Activated CD4-positive, CD25-positive, alpha-beta regulatory T cell treated with anti-CD3 and anti-CD28 coated beads, Interleukin-2, amount 50 U/mL, for 24 hours (primary cell): ENCODE measurements at places on chromosomes 5 and 9.

DNA sequence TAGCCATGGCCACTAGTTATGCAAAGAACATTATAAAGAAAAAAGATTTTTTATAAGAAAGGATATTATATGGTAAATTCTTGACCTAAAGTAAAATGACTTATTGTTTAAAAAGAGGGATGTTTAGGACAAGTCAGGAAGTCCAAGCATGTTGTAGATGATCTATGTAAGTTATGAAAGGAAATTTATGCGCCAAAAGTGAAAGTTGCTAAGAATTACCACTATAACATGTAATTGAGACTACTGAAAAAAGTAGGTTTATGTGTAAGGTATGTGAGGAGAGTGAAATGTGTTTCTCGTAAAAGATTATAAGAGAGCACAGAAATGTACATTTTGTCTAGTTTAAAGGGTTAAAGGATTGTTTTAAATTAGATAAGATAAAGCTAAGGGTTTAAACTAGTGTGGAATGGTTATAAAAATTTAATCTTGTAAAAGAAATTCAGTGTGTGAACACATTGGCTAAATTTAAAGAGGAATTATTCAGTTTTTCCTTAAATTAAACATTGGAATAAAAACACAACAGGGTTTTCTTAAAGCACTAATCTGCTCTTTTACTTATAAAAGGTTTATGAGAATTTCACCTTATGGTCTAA lies 1100.4 kb upstream of the EDIL3 start:
- ATAC-seq, result no peak

DNA sequence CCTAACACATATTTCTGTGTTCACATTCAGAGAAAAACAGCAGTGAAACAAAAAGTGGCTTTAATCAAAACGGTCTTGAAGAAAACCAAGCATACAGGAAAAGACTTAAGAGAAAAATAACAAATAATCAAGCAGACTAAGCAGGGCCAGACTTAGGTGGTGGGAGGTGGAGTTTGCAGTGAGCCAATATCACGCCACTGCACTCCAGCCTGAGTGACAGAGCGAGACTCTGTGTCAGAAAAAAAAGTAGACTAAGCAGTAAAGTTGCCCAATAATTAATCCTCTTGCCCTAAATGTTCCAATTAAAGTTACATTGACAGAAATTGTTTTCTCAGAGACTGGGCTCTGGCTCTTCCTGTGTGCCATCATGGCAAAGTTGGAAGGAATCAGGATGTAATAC lies 26.6 kb upstream of the GLDC start:
- no peak for ATAC-seq

DNA sequence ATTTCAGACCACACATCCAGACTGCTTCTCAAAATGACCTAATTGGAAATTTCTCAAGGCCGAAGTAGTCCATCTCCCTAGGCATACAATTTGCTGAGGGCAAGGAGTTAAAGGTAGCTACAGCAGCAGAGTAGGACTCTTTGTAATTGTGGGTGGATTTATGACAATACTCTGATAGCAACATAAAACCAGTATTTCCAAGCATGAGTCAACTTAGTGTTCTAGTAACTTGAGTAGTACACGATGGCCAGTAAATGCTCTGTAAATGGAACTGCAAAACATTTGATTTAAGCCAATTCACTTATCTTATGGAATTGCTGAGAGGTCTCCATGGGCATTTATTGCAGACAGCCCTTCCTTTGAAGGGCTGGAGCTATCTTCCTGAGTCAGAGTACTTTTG lies 352.2 kb downstream of the PLK2 start:
- ATAC-seq, result no peak

DNA sequence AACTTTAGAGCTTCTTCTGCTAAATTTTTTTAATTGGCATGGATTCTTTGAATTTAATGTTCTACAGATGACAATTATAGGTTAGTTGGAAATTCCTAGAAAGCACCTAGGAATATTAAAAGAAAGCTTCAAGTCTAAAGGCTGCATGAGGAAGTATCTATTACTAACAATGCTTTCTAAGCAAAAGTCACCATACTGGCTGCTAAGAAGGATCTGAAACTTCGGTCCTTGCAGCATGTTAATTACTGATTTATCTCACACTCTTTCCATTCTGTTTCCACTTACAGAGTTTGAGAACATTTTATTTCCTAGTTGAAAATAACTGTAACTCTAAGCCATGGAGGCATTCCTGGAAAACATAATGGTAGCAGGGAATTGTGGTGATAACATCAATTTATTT lies 8.4 kb downstream of the SEMA6A start:
- ATAC-seq, result no peak

DNA sequence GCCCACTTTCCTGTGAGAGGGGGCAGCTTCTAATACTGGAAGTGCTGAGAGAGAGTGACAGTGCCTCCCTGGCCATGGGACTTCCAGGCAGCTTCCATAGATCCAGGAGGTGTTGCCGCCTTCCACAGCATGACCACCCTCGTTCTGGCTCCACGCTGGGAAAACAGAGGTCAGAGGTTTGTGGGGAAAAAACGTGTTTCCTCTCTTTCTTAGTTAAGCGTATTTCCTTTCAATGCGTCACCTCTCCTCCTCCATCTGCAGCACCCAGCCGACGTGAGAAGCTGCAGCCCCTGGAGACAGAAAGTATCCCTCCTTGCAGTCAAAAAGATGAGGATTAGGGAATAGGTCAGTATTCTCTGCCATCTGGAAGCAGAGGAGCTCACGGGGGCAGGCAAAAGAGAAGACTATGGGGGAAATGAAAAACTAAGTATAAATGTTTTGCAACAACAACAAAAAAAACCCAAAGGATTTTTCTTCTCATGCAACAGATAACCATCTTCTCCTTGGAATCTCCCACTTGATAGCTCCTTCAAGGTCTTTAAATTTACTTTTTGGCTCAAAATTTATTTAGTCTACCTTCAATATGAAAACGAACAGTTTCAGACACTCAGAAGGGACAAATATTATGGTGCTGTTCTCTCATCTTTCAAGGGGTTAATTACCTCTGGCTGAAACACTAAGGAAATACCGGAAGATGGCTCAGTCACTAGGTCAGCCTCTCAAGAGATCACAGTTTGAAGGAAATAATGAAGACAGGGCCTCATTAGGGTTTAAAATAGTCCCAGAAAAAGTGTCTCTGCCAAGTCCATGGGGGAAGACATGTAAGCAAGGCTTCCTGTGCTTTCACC lies 38.0 kb downstream of the MTMR12 start:
- ATAC-seq, result no peak

DNA sequence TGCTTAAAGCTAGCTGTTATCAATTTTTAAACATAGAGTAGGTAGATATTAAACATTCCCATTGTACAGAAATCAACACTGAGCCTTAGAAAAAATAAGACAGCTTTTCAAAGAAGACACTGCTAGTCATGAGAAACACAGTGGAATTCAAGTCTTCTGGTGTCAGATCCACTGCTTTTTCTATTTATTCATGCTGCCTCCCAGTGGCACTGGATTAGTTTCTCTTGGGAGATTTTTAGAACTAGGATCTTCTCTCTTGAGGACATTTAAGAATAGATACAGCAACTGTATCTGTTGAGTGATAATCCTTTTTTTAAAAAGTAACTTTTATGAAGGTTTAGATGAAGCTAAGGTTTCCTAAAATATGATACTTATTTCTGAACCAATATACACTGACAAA lies 1635.4 kb upstream of the C9orf72 start:
- no peak for ATAC-seq

DNA sequence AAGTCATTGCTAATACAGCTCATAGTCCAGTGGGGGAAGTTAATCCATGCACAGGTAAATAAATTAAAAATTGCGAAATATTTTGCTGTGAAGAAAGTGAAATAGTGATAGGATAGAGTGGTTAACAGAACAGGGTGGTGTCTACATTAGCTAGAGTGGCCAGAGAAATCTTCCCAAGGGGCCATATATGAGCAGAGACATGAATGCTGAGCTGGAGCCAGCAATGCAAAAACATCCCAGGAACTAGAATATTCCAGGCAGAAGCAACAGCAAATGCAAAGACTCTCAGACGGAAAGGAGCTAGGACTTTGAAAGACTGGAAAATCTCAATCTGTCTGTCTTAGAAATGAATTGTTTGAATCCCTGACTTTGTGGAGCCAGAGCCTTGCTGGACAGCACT lies 1221.6 kb downstream of the MAT2B start:
- no peak for ATAC-seq

DNA sequence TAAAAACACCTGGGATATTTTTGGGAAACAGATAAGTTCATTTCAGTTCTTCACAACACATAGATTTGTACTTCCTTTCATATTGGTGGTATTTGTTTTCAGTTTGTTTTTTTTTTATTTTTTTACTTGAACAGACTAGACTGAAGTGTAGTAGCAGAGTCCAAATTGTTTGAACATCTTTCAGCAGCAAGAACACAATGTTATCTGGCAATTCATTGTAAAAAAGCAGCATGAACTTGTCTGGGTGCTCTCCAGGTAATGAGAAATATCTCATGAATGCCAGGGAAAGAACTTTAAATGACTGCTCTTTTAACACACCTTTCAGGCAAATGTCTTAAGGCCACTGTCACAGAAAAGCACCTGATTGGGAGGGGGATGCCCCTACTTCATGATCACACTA lies 113.4 kb downstream of the ARL15 start:
- no peak for ATAC-seq

DNA sequence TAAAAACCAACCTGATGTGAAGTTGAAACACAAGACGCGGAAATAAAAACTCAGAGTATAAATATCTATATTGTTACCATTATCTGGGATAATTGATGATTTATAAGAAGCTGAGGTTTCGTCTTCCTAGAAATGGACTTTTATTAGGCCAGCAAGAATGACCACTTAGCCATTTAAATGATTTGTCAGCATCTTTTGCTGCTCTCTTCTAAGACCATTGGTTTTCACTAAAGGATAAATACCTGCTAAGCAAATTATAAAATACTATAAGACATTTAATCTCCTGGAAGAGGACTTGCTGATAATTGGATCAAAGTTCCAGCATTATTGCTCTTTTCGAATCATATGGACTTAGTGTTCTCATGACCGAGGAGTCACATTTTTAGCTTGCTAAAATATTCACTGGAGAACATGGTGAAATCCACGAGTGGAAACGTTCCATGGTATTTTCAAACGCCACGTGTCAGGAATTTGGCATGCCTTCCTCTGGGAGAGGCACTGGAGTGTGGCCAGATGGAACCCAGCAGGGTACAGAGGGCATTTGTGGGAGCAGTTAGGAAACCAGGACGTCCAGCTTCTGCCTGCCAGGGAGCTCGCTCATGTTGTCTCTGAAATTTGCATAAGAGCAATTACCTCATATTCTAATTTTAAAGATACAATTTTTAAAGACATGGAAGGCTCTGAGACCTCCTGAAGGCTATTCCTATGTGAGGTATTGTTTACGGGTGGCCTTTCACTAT lies 43.1 kb downstream of the TNFAIP8 start:
- ATAC-seq, result no peak

DNA sequence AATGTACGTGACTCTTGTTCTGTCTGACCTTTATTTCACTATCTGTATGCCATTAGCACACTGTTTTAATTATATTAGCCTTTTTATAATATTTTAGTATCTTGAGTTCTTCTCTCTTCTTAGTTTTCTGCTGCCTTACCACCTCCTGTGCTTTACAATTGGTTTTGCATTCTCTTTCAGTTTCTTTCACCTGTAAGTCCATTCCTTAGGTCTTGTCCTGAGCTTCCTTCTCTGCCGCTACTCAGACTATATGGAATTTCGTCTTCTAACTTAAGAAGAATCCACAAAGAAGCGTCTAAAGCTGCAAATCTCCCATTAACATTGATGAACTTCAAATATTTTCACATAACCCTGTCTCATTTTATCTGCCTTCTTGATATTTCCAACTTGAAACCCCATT lies 642.9 kb downstream of the MAT2B start:
- ATAC-seq, result no peak

DNA sequence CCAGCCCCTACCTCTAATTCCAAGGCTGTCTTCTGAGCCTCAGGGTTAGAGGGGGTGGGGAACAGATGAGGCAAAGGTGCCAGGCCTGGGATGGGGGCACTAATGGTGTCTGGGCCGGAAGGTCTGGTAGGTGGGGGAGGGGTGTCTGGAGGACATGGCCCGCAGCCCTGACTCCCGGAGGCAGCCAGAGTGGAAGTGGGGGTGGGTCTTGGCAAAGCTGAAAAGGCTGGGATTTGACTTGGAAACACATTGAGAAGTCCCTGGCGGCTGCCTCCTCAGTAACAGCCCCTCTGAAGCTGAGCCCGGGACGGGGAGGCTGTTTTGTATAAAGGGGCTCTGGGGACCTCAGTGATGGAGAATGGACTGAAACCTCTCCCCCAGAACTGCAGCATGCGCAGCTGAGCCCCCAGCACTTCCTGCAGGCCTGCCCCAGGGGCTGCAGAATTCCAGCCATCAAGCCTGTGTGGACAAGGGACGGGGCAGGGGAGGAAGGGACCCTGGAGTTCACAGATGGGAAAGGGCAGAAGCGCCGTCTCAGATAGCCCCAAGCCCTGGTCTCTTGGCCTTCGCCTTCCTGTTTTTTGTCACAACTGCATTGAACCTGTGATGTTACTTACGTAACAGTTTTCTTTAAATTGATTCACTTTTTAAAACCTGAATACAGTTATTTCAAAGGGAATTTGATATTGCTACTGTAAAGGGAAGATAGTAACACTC lies 49.3 kb upstream of the SYNPO start:
- no peak for ATAC-seq

DNA sequence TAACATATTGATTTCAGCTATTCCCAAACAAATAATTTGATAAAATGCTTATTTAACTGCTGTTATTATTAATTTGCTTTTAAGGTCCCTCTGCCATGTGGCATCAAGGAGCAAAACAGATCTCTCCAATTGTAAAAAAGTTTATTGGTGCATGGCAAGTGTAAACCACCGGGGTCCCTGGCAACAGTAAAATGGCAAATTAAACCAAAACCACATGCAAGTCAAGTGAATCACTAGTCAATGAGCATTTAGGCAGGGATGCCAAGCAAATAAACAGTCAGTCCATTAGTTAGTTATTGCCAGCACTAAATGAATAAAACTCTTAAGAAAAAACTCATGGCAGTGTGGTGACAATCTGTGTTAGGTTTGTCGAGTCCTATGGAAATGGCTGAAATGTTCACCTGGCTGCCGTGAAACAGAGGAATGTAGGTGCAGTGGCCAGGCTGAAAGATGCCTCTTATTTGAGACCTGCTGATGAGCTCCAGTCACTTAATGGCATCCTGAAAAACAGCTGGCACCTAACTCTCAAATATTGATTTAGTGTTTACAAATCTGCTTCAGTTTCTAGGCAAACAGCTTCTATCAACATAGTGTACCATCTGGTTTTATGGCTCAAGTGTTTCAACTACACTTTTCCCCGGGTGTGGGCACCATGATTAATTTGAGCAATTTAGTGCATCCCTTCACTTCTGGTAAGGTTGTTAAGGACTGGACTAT lies 296.5 kb upstream of the ITGA1 start:
- no peak for ATAC-seq

- ATAC-seq, result no peak
Observed at GRCh38 chr5:124328201-124328600, 418.2 kb downstream of the ZNF608 start.

DNA sequence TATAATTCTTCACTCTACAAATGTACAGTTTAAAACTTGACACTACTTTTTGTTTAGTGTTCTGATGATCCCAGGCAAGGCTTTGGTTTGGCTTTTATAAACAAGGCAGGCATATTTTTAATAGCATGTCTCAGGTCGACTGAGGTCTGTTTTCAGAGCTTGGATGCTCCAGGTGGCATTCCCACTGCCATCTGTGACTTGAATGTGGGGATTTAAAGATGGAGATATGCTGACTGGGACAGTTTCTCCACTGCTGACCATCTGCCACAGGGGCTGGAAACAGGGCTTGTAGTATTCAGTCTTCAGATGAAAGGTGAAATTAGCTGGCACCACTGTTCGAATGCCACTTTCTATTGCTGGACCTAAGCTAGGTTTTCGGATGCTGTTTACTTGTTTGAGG lies 1266.2 kb upstream of the CDH18 start:
- ATAC-seq, result no peak
